Activated CD8-positive, alpha-beta T cell treated with anti-CD3 and anti-CD28 coated beads, Interleukin-2, amount 10 ng/mL, durations not matched to agents 7 days and 5 days (primary cell): ENCODE measurements at places on chromosomes 7 and 10.

DNA sequence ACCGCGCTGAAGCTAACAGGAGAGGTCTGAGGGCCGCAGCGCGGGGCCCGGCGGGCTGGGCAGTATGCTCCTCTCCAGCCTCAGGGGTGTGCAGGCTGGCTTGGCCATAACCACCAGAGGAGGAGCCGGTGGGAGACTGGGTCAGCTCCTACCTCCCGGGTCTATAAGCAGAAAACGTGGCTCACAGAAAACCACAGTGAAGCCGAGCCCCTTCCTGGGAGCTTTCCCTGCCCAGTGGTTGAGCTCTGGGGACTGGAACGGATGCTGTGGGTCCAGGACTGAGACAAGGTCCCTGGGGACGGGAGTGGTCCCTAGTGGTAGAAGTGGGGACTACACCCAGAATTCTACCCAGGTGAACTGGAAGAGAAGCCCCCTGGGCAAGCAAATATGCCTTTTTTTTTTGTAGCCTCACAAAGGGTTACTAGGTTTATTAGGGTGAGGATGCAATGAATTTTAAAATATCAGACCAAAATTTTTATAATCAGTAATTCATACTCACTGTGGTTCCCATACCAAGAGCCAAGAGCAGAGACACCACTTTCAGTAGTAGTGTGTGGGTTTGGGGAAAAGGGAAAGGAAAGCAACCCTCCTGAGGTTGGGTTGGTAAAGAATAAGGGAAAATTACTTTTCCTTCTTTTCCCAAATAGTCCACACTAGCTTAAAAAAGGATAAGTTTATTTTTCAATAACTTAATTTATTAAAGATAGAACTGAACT, 67.9 kb upstream of the PRKCQ start:
- peaks cover 48% of the 10 kb centered on the region for H3K4me1 ChIP-seq
- peak; percentile 84 for DNase-seq
- peaks cover 5% of the 10 kb centered on the region for H3K27me3 ChIP-seq
- H3K4me3 ChIP-seq = no peak overlapping the region

DNA sequence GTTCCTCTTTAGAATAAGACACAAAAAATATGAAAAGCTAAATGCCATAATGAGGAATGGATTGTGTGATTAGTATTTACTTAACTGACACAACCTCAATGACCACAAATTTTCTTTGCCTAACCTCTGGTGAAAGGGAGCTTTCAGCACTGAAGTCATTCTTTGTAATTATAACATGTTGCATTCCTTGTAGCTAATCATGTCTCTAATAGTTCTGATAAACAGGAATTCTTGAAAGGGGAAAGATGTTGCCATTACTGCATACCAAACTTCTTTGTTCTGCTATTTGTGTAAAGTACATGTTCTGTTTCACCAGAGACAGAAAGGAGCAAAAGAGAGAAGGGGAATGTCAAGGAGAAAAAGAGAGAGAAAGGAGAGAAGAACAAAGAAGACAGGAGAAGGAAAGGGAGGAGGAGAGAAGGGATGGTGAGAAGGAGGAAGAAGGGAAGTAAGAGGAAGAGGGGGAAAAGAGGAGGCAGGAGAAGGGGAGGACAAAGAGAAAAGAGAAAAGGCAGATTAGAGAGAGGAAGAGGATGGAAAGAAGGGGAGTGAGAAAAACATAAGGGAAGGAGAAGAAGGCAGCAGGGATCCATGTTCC, 120.9 kb downstream of the SEMA3D start:
- no peak for DNase-seq
- H3K4me1 ChIP-seq = no peaks in the 10 kb centered on the region

DNA sequence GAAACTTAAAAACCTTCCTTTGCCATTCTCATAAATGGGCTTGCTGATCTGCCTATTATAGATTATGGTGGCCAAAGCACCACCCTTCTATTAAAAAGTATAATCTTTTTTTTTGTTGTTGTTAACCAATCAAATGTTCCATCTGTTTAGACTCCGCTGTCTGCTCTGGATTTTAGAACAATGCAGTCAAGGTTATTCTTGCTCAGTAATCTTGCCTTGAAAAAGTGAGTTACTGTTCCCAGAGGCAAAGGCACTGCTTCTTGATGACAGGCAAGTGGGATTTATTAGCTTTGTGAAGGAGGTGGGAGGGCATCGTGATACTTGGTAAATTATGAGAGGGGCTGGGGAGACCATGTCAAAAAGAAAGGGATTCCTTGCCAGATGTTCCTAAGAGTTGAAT, 143.5 kb downstream of the KIAA1217 start:
- peaks cover 2% of the 10 kb centered on the region for H3K4me1 ChIP-seq
- no peaks in the 10 kb centered on the region for H3K27me3 ChIP-seq
- no peak for DNase-seq
- no peak overlapping the region for H3K27ac ChIP-seq

- no peak overlapping the region for H3K4me3 ChIP-seq
- no peak for DNase-seq
- H3K27me3 ChIP-seq = no peaks in the 10 kb centered on the region
- H3K4me1 ChIP-seq = no peaks in the 10 kb centered on the region
- H3K36me3 ChIP-seq = no peaks in the 10 kb centered on the region
- no peak overlapping the region for H3K27ac ChIP-seq
Observed at GRCh38 chr7:101775181-101775580, 42.2 kb upstream of the CUX1 start.

DNA sequence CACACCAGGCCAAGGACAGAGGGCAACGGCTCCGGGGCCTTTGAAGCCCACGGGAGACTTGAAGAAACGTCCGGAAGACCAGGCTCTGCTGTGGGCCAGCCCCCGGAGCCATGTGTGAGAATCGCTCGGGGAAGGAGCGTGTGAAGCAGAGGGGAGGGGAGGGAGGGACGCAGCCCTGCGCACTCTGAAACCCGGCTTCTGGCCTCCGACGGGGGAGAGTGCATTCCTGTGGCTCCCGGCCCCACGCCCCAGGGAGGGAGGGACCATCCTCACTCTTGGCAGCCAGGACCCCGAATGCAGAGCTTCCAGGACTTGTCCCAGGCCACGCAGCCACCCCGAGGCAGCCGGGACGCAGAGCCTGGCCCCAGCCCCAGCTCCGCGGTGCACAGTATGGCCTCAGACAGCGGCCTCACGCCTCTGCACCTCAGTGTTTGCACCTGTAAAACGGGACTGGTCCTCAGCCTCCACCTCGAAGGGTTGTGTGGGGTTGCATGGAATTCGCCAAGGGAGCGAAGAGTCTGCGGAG, 67.4 kb downstream of the PDGFA start:
- peaks cover 5% of the 10 kb centered on the region for H3K27me3 ChIP-seq
- no peak for DNase-seq

DNA sequence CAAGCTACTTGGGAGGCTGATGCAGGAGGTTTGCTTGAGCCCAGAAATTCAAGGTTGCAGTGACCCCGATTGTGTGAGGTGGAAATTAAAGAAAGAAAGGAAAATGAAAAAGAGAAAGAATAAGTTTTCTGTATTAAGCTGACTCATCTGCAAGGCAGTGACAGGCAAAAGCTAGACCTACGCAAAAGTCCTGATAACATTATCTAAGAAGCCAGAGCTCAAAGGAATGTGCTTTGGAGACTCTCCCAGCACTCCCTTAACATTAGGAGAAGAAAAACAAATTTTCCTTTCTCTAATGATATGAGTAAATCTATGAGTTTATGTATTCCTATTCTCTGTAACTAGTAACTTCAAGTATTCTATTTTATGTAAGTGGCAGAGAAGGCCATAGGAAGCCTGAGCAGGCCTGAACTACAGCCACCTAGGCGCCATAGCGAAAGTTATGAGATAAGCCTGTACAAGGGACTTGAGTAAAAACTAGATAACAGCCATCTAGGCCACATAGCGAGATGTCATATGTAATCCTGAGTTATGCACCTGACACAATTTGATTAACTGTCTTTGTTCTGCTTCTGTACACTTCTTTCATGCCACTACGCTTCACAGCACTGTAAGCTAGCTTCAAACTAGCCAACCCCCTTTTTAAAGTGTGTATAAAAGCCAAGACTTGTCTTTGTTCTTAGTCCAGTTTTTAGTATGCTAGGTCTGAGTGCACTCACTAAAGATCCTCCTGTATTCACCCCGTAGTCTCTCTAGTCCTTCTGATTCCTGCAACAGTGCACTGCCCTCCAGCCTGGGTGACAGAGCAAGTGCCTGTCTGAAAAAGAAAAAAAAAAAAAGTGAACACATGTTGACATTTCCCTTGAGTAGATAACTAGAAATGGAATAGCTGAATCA, 9.4 kb upstream of the ZWINT start:
- no peaks in the 10 kb centered on the region for H3K4me1 ChIP-seq
- H3K4me3 ChIP-seq = no peak overlapping the region
- no peaks in the 10 kb centered on the region for H3K36me3 ChIP-seq
- DNase-seq = no peak
- no peaks in the 10 kb centered on the region for H3K27me3 ChIP-seq

GRCh38 chr7:45484094-45484493, 90.1 kb upstream of the ADCY1 start:
- no peak overlapping the region for H3K27ac ChIP-seq
- no peak overlapping the region for H3K4me3 ChIP-seq
- H3K4me1 ChIP-seq = no peaks in the 10 kb centered on the region
- DNase-seq = no peak
- no peaks in the 10 kb centered on the region for H3K27me3 ChIP-seq

DNA sequence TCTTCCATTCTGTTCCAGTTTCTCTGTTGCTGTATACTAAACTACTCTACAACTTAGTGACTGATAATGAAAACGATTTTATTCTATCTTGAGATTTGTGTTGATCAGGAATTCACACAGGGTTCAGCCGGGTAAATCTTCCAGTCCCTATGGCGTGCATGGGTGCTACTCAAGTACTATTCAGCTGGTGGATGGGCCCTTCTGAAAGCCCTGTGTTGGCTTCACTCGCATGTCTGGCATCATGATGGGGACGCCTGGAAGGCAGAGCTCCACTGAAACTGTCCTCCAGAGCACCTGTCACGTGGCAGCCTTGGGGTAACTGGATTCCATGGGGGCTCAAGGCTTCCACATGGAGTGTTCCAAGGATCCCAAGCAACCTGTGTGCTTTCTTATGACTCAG, 86.0 kb upstream of the ZMIZ1 start:
- peaks cover 14% of the 10 kb centered on the region for H3K4me1 ChIP-seq
- DNase-seq = no peak
- H3K27ac ChIP-seq = no peak overlapping the region
- no peak overlapping the region for H3K4me3 ChIP-seq

DNA sequence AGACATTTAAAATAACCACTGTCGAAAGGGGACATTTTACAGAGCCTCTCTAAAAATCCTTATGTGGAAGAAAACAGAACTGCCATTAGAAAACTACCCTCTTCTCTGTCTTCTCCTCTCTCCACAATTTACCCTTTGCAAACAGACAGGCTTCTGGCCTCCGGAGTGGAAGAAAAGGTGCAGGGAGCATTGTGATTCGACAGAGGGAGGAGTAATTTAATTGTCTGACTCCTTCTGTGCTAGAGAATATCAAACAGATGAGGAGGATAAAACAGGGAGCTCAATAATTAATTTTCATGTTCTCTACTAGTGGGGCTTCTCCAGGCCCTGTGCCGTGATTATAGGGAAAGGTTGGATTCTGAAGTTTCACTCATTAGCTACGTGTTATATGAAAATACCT, 615.5 kb upstream of the MKI67 start:
- no peaks in the 10 kb centered on the region for H3K36me3 ChIP-seq
- no peak for DNase-seq
- no peaks in the 10 kb centered on the region for H3K4me1 ChIP-seq
- H3K27ac ChIP-seq = no peak overlapping the region
- H3K27me3 ChIP-seq = no peaks in the 10 kb centered on the region
- H3K4me3 ChIP-seq = no peak overlapping the region

DNA sequence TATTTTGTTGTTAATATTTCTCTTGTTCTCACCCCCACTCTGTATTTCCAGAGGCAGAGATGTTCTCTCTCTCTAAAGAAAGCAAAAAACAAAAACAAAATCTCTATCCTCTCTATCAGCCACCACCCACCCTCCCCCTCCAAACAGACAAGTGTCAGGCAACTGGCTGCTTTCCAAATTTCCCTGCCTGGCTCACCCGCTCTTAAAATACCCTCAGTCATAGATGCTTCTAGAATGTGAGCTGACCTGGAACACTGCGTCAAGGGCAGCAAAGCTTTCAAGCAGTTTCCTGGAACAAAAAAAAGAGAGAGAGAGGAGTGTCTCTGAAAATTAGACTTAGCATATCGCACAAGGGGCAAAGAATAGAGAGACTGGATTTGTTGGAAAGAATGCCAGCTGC, 341.0 kb upstream of the ZMIZ1 start:
- H3K27me3 ChIP-seq = peaks cover 38% of the 10 kb centered on the region
- no peaks in the 10 kb centered on the region for H3K36me3 ChIP-seq
- DNase-seq = no peak
- H3K27ac ChIP-seq = no peak overlapping the region

GRCh38 chr7:12517451-12517850, 53.1 kb upstream of the SCIN start:
- no peak overlapping the region for H3K27ac ChIP-seq
- no peak overlapping the region for H3K4me3 ChIP-seq
- DNase-seq = no peak
- H3K27me3 ChIP-seq = peaks cover 10% of the 10 kb centered on the region
- no peaks in the 10 kb centered on the region for H3K4me1 ChIP-seq

GRCh38 chr7:2279896-2280295, 34.3 kb downstream of the SNX8 start:
- H3K4me3 ChIP-seq = no peak overlapping the region
- DNase-seq = no peak
- H3K36me3 ChIP-seq = no peaks in the 10 kb centered on the region

DNA sequence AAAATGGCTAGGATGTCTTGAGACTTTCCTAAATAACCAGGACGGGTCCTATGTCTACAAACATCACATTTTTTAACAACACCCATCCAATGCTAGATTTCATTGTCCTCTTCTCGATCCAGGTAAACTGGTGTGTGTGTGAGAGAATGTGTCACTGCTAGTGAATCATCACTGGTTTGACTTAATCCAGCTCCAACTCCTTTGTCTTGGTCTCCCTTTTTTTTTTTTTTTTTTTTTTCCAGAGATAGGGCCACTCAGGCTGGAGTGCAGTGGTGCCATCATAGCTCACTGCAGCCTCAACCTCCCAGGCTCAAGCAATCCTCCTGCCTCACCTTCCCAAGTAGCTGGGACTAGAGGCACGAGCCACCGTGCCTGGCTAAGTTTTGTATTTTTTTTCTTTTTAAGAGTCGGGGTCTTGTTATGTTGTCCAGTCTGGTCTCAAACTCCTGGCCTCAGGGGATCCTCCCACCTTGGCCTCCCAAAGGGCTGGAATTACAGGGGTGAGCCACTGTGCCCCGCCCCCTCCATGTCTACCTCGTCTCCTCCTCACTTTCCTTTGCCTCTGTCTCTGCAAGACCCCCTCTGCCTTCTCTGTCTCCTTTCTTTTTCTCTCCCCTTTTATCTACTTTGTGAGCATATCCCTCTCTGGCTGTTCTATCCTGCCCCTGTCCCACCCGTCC, 2.2 kb upstream of the UFSP1 start:
- peaks cover 41% of the 10 kb centered on the region for H3K4me1 ChIP-seq
- H3K27ac ChIP-seq = peak overlapping the region; percentile 41
- H3K27me3 ChIP-seq = peaks cover 29% of the 10 kb centered on the region
- peak overlapping the region; percentile 56 for H3K4me3 ChIP-seq
- peaks cover 24% of the 10 kb centered on the region for H3K36me3 ChIP-seq
- DNase-seq = no peak
